ENCODE measurements at places on chromosomes 12 and 14. TPM values are rescaled to one million over a fixed set of nuclear protein-coding genes. Genes with fewer than 3 reads are reported as not detected.

The LRTM2 gene
- not detected for total RNA-seq

The SSPN gene
- 0.22 TPM for total RNA-seq

The NTF3 gene
- total RNA-seq = under 0.01 TPM

The A2ML1 gene
- total RNA-seq = not detected

The MYO1A gene
- not detected for total RNA-seq

The SLC25A47 gene
- total RNA-seq = not detected

The ACACB gene
- total RNA-seq = 3.4 TPM

The ARHGAP9 gene
- total RNA-seq = not detected

The BDKRB2 gene
- total RNA-seq = under 0.01 TPM

The SMCO2 gene
- 0.22 TPM for total RNA-seq

The MIPOL1 gene
- 6.1 TPM for total RNA-seq

The OR4E2 gene
- not detected for total RNA-seq

The PCBP2 gene
- total RNA-seq = 299 TPM

The LRRC9 gene
- not detected for total RNA-seq

The ANKRD33 gene
- total RNA-seq = not detected

The JPH4 gene
- not detected for total RNA-seq

The GLIPR1L1 gene
- total RNA-seq = not detected

The RNASE4 gene
- 12.4 TPM for total RNA-seq

All from lung microvascular endothelial cell (primary cell).